T follicular helper cell (primary cell): ENCODE measurements at places on chromosomes 5 and 9.

- DNase-seq, result no peak
Measured at GRCh38 chr5:176902911-176903664, 3.9 kb upstream of the HK3 start.

DNA sequence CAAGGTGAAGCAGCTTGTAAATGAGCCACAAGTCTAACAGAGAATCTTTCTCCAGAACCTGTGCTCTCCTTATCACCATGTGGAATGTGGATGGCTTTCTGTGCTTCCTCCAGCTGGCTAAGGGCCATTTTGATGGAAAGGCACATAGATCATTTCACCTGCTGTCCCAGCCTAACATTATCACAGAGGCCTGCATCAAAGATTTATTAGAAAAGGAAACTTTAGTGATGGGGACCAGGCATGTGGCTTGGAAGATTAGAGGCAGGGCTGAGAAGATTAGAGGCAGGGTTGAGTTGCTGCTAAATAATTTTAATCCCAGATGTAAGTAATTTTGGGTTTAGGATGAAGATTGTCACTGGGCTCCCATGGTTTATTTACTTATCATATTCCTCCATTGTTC is 6.3 kb downstream of the SPEF2 start:
- no peak for DNase-seq

DNA sequence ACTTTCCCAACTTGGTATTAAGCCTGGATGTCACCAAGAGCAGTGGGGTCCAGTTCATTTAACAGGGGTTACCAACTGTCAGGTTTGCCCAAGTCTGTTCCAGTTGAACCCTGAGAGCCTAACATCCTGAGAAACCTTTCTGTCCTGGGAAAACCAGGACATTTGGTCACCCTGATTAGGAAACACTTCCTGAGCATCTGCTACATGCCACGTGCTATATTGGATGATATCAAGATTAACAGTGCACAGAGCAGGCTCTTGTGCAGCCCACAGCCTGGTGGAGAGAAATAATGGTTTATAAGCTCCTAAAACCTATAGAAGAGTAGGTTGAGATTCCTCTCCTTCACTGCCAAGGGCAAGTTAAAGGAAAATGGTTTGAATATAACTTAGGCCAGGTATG is 102.9 kb upstream of the RAD23B start:
- no peak for DNase-seq

DNA sequence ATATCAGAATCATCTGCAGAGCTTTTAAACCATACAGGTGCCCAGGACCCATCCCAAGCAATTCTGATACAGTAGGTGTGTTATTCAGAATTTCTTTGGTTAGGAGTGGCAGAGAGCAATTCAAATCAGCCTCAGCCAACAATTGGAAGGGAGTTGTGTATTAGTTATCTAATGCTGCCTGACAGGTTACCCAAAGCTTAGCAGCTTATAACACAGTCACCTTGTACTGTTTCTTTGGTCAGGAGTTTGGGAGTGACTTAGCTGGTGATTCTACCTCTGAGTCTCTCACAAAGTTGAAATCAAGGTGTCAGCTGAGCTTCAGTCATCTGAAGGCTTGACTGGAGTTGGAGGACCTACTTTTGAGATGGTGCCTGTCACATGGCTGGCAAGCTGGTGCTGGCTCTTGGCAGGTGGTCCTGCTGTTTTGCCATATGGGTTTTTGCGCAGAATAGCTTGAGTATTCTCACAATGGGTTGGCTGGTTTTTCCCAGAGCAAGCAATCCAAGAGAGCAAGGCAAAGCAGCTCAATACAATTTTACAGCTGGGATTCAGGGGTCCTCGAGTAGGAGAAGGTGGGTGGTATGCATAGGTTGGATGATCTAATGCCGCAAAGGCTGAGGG is 18.7 kb upstream of the CARNMT1 start:
- no peak for DNase-seq

GRCh38 chr5:180830253-180831138 is 27.9 kb upstream of the MGAT1 start:
- DNase-seq, result peak; percentile 63

DNA sequence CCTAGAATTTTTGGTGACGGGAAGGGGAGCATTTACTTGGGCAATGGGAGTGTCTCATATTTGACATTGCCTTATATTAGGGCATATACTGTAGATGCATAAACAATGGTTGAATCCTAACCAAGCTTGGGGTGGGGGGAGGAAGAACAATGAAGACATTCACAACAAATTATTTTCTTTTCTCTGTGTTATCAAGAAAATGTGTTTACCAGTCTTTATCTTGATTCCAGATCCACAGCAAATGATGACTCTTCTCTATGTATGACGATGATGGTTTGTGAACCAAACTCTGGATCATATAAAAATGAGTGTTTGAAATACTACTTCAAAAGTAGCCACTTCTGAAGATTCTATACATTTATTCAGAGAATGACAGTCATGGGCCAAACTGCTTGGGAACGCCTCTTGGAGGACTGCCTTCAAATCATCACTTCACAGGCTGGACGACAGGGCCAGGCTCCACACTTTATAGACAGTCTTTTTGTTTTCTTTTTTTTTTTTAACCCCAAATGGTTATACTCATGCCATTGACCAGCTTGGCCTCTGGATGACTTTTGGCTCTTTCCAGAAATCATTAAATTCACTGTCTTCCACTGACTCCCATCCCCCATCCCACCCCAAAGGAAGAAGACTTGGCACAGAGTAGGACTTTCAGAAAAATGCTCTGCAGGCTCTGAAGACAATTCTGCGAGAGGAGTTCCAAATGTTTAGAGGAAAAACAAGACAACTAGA is 123.8 kb upstream of the LIFR start:
- no peak for DNase-seq

GRCh38 chr9:95852059-95853032 is 23.1 kb upstream of the ERCC6L2 start:
- DNase-seq, result no peak

DNA sequence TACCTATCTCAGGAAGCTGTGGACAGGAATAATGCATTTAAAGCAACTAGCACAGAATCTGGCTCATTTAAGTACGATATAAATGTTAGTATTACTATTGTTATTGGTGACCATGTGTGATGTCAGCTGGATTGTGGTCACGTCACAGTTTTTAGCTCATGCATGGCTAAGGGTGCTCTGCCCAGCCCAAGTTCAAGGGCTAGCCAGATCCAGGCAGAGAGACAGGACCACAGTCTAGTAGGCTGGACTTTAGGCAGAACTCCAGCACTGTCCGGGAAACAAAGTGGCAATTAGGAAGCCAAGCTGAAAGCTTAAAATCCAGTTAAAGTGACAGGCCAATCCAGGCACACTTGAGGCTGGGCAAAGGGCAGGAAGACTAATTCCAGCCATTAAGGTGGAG is 273.6 kb downstream of the ADAMTSL1 start:
- no peak for DNase-seq

DNA sequence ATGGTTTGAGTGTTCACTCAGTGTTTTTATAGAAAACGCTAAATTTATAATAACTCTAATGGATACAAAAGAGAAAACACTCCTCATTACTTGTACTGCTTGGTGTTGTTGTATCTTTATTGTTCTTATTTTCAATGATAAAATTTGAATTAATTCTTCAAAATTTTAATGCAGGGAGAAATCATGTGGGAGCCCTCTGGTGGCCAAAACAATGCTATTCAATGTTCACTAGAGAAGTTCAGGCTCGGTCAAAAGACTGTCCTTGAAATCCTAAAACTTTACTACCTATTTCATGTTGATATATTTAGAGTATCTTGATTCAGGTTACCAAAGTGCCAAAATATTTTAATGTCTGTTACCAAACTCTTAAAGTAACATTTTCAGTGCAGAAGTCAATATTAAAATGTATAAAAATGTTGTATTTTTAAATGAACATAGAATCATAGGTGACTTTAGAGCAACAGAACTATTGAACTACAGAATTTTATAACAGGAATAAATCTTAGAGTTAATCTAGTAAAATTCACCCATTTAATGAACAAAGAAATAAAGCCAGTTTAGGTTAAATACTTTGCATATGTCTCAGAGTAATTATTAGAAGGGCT is 1259.8 kb downstream of the PTPRD start:
- no peak for DNase-seq

DNA sequence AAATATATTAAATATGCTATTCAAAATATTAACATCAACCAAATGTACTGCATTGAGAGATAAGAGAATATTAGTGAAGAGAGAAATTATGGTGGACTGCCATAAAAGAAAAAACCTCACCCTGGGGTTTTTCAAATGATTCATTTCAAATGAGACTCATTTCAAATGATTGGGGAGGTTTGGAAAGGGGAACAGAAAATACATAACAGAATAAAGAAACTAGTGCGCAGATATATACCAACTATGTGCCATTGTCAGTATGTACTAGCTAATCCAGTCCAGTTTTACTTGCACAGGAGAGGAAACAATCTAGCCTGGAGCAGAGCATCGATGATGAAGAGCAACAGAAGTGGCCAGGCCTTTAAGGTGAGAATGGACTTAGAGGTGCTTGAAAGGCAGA is 651.6 kb upstream of the RORB start:
- no peak for DNase-seq

DNA sequence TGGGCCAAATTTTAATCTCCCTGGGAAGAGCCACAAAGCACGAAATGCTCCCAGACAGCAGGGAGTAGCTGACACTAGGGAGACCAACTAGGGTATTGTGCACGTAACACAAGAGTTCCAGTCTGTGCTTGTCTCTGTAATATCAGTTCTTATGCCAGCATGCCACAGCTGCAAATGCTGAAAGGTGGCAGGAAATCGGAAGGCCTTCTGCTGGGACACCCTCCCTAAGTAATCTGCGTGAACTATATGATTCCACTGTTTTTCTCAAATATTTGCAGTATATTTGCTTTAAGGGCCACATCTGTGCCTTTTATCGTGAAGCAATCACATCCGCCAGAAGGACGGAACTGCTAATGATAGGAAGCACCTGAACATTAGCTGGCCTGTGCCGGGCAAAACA is 12.6 kb downstream of the VLDLR start:
- no peak for DNase-seq

DNA sequence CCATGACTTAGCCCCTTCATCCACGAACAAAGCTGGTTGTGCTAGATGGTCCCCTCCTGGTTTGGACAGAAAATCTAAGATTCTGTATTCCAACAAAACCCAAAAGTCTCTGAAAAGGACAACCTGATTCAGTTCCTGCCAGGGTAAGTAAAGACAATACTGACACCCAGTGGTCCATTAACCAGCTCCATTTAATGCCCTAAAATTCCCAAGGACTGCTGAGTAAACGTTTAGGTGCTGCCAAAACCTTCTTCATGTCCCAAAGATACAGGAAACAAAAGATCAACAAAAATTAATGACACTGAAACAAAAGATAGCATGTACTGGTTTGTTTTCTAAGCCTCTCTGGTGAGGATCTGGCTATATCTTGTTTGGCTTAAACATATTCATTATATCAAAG is 25.3 kb upstream of the PPP1R2B start:
- DNase-seq, result no peak

GRCh38 chr9:135851748-135852147 is 55.6 kb downstream of the CAMSAP1 start:
- DNase-seq, result no peak

- no peak for DNase-seq
Measured at GRCh38 chr5:79846198-79846521, 144.9 kb downstream of the MTX3 start.

- no peak for DNase-seq
Measured at GRCh38 chr5:20656262-20656661, 668.3 kb upstream of the CDH18 start.

DNA sequence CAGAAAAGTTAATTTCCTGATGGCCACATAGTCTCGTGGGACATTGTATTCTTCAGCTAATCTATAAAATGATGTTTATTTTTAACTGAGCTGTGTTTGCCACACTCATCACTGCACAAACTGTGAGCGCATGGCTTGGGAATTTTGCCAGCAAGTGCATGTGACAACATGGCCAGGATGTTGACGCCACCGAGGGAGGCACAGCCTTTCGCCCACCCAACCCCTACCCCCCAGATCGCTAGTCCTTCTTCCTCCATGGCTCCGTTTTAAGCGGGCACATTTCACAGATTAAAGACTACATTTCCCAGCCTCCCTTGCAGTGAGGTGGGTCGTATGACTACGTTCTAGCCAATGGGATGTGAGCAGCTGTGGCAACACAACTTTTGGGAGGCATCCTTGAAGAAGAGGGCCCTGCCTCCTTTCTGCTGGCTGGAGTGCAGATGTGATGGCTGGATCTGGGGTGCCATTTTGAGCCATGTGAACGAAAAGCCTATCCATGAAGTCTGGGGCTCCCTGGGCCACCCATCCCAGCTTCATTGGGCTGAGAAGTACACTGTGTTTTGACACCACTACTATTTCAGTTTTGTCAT is 7.9 kb downstream of the NRARP start:
- no peak for DNase-seq

GRCh38 chr5:73582285-73583145 is 17.0 kb downstream of the UTP15 start:
- no peak for DNase-seq

DNA sequence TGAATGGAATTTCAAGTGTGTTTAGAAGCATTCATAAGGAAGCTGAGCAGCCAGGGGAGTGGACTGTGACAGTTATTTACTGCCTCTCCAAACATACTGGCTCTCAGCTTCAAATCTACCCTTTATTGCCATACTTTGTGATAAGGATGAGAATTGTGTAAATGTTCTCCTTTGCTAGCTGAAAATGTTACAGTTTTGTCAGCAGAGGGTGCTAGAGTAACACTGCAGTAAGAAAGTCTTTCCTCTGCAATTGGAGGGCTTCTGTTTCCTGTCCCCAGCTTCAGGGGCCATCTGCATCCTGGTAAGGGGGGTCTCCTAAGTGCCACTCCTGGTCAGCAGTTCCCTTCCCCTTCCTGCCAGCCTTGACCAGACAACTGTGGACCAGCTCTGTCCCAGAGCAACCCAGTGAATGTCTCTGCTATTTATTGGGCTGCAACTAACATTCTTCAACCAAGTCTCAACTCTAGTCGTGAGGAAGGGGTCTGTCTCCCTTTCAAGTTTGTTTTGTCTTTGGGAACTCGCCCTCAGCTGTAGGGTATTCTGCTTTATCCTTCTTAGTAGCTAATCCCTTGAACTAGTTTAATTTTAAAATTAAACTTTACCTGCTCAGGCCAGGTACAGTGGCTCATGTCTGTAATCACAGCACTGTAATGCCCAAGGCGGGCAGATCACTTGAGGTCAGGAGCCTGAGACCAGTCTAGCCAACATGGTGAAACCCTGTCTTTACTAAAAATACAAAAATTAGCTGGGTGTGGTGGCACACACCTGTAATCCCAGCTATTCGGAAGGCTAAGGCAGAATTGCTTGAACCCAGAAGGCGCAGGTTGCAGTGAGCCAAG is 45.3 kb downstream of the RAPGEF6 start:
- DNase-seq, result no peak

DNA sequence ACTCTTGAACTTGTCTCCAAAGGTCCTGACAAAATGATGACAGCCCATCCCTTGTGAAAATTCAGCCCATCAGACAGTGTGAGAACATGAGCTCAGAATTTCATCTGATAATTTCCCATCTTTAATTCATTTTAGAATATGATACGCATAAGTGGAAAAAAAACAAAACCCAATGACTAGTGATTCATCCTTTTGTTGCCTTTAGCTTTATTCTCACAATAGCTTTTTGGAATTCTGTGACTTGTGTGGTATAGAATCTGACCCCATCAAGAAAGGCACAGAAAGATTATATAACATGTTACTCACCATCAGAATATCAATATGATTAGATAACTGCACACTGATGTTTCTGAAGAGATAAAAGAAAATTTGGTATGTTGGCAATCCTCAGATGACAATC is 16.1 kb upstream of the TMED7 start:
- no peak for DNase-seq
